H1 (cell line): ENCODE measurements at places on chromosomes 5 and 9. TPM values are rescaled to one million over a fixed set of nuclear protein-coding genes. Genes with fewer than 3 reads are reported as not detected.

Gene SPINK4
- not detected in 2 replicates for total RNA-seq

Gene ARID3C
- total RNA-seq = not detected in 2 replicates

Gene FGFR4
- 74.3 and 88.4 TPM in 2 replicates for total RNA-seq

Gene ZNF462
- total RNA-seq = 154 and 163 TPM in 2 replicates

Gene ZFP37
- 4.4 and 5.1 TPM in 2 replicates for total RNA-seq

Gene SLCO6A1
- total RNA-seq = 0.54 and 0.56 TPM in 2 replicates

Gene DND1
- 0.41 and 0.84 TPM in 2 replicates for total RNA-seq

Gene PCDHA5
- total RNA-seq = 0.52 and 0.76 TPM in 2 replicates

Gene RELL2
- 18.6 and 19.2 TPM in 2 replicates for total RNA-seq

Gene ADAMTS2
- 5.2 and 7.3 TPM in 2 replicates for total RNA-seq

Gene GIN1
- 7.0 and 7.1 TPM in 2 replicates for total RNA-seq

GRCh38 chr5:38756068-38756467 is 89.7 kb upstream of the OSMR start:
- no peaks in the 10 kb centered on the region for H3K4me1 ChIP-seq
- no peak overlapping the region for H3K27ac ChIP-seq
- no peaks in the 10 kb centered on the region for H3K36me3 ChIP-seq
- no peak overlapping the region for H3K4me3 ChIP-seq
- no peak for DNase-seq

DNA sequence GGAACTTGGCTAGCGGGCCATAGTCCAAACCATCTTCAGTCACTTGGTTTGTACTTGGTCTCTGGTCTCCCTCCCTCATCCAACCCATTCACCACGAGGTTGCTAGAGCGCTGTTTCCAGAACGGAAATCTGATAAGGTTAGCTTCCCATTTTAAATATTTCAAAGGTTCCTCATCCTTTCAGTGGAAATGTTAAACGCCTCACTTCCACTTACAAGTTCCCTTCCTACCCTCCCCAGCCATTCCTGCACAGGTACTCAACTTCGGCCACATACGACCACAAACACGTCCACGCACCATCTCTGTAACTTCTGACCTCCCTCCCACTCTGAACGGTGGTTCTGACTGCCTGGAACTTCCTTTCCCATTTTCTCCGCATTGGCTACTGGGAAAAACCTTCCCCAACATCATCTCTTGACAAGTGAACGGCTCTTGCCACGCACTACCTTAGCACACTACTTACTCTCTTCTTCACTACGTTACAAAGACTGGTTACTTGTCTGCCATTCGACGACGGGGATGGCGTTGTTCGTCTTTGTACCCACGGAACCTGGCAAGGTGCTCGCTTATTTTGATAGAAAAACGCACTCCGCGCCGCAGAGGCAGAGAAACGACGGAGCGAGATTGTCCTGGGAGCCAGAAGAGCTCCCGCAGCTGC is 629 bp downstream of the CCNH start:
- H3K27me3 ChIP-seq = no peaks in the 10 kb centered on the region
- peak overlapping the region; percentile 90 for H3K4me3 ChIP-seq
- H3K27ac ChIP-seq = peak overlapping the region; percentile 86
- DNase-seq = no peak
- peaks cover 36% of the 10 kb centered on the region for H3K36me3 ChIP-seq

GRCh38 chr5:128632264-128632663 is 94.2 kb upstream of the FBN2 start:
- H3K4me1 ChIP-seq = no peaks in the 10 kb centered on the region
- no peak overlapping the region for H3K4me3 ChIP-seq
- no peak overlapping the region for H3K27ac ChIP-seq
- DNase-seq = no peak
- no peaks in the 10 kb centered on the region for H3K36me3 ChIP-seq

DNA sequence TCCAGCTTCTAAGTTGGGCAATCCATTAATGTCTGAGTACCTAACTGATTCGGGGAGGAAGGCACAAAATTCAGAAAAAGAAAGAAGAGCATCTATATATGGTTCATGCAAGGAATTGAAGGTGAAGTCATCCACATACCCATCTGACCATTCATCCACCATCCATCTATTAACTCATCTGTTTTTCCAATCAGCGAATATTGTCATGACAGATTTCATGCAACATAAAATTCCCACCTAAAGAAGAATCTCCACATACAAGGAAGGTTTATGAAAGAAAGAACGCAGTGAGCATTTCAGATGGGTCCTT is 164.7 kb downstream of the GRIA1 start:
- H3K4me3 ChIP-seq = no peak overlapping the region
- no peak for DNase-seq
- no peaks in the 10 kb centered on the region for H3K27me3 ChIP-seq
- H3K27ac ChIP-seq = no peak overlapping the region

GRCh38 chr9:133701321-133701980 is 36.7 kb downstream of the SARDH start:
- no peak overlapping the region for H3K4me3 ChIP-seq
- H3K27me3 ChIP-seq = no peaks in the 10 kb centered on the region; the same call in 1 of the 2 replicates
- H3K27ac ChIP-seq = no peak overlapping the region
- no peak for DNase-seq
- peaks cover 13% of the 10 kb centered on the region; the same call in 1 of the 2 replicates for H3K4me1 ChIP-seq

DNA sequence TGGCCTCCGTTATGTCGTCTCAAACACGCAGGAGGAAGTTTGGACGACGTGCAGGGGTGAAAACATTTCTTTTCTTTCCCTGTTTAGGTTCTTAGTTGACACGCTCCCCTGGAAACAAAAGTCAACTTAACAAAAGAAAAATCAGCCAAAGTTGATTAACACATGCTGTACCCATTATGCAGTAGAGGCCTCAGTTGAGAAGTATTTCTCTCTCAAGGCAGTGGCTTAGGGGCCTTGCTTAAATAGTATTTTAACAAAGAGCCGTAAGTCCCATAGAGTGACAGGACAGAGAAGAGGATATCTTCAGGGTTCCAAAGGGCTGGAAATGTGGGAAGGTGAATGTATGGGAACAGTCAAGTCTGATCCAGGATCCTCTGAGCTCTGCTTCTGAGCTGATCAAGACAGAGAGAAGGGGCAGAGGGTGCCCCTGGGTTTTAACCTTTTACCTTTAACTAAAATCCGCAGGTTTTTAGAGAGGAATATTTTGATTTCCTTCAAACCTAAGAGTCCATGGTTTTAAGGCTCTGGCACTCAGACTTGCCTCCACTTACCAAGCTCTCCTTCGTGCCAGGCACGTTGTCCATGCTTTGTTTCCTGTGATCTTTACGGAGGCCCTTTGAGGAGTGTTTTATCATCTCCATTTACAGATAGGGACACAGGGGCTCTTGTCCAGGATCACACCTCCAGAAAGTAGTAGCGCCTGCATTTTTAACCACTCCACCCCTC is 629 bp upstream of the CD74 start:
- no peaks in the 10 kb centered on the region for H3K27me3 ChIP-seq
- H3K4me3 ChIP-seq = peak overlapping the region; percentile 56
- H3K27ac ChIP-seq = no peak overlapping the region
- DNase-seq = no peak

- no peaks in the 10 kb centered on the region for H3K36me3 ChIP-seq
- no peak overlapping the region for H3K4me3 ChIP-seq
- H3K27ac ChIP-seq = no peak overlapping the region
Measured at GRCh38 chr9:106383072-106383471, 479.9 kb upstream of the ZNF462 start.

- no peak for DNase-seq
- H3K27me3 ChIP-seq = no peaks in the 10 kb centered on the region
- no peaks in the 10 kb centered on the region for H3K4me1 ChIP-seq
- no peak overlapping the region for H3K27ac ChIP-seq
Measured at GRCh38 chr9:89052470-89053097, 61.3 kb downstream of the S1PR3 start.

DNA sequence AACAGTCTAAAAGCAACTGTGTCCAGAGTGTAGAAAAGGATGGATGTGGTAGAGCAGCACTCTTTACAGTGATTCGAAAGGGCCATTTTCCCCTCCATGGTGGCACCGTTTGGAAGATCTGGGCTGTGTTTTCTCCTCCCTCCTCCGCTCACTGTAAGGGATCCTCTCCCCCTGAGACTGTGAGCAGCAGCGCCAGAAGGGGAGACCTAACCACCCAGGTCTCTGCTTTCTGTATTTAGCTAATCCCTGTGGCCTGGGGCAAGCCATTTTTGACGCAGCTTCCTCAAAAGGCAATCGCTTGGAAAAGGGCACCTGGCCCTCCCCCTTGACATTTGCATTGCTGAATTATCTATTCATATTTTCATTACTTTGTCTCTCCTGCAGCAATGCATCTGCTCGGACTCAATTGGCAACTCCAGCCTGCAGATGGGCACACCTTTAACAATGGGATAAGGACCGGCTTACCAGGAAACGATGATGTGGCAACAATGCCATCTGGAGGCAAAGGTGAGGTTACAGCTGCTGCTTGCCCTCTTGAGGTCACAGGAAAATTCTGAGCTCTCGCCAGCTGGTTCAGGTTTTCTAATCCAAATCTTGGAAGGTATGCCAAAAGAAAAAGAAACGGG is 244.3 kb upstream of the WWC1 start:
- no peaks in the 10 kb centered on the region for H3K27me3 ChIP-seq
- H3K36me3 ChIP-seq = no peaks in the 10 kb centered on the region
- peak overlapping the region; percentile 33; the same call in 1 of the 2 replicates for H3K4me3 ChIP-seq
- peaks cover 9% of the 10 kb centered on the region for H3K4me1 ChIP-seq

DNA sequence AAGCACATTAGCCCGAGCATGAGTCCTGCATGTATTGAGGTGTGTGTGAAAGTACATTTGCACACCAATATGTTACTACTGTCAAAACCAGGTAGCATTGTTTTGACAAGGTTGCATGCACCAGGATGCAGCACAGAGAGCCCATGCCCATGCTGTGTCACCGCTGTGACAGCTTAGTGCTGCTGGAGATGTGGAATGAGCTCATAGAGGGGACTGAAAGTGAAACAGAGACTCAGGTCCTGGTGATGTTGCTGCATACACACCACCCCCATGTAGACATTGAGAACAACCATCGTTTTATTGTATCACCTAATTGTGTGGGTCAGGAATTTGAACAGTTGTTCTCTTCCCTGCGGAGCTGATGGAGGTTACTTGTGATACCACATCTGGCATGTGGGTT is 53.0 kb downstream of the GADD45G start:
- DNase-seq = no peak
- no peaks in the 10 kb centered on the region; the same call in 1 of the 2 replicates for H3K27me3 ChIP-seq
- H3K36me3 ChIP-seq = no peaks in the 10 kb centered on the region
- H3K4me3 ChIP-seq = no peak overlapping the region
- H3K27ac ChIP-seq = no peak overlapping the region
- peaks cover 8% of the 10 kb centered on the region for H3K4me1 ChIP-seq

DNA sequence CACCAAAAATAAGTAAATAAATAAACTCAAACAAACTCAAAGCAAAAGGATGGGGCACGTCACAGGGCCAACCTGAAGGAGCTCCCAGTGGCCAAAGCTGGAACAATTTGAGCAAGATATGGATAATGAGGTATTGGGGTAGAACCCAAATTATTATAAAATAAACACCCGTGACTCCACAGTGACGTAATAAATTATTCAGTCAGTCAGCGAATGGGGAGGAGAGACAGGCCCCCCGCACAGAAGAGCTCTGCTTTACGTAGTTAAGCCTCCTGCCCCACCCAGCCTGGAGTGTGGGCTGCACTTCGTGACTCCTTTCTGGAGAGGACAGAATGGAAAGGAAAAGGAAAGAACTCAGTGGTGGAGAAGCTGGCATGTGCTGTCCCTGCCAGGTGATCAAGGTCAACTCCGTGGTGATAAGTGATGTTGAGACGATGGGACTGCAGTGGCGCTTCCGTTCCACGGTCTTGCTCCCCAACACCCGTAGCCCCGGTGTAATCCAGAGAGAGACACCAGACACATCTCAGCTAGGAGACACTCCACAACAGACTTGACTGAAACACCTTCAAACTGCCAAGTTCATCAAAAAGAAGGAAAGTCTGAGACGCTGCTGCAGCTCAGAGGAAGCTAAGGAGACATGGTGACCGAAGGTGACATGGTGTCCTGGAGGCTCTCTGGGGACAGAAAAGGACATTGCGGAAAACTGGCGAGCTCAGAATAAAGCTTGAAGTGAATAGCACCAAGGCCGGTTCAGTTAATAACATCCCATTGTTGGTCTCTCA is 83.3 kb upstream of the COL5A1 start:
- no peak overlapping the region for H3K4me3 ChIP-seq
- H3K27me3 ChIP-seq = no peaks in the 10 kb centered on the region; the same call in 1 of the 2 replicates
- DNase-seq = no peak
- no peaks in the 10 kb centered on the region; the same call in 1 of the 2 replicates for H3K4me1 ChIP-seq
- H3K27ac ChIP-seq = no peak overlapping the region
- H3K36me3 ChIP-seq = no peaks in the 10 kb centered on the region

DNA sequence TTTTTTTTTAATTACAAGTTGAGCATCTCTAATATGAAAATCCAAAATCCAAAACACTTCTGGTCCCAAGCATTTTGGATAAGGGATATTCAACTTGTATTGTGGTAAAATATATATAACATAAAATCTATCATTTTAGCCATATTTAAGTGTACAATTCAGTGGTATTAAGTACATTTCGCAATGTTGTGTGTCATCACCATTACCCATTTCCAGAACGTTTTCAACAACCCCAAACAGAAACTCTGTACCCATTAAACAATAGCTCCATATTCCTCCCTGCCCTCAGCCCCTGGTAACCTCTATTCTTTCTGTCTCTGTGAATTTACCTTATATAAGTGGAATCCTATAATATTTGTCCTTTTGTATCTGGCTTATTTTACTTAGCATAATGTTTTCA is 24.9 kb downstream of the TICAM2 start:
- no peaks in the 10 kb centered on the region for H3K4me1 ChIP-seq
- H3K36me3 ChIP-seq = no peaks in the 10 kb centered on the region
- no peak overlapping the region for H3K27ac ChIP-seq
- H3K4me3 ChIP-seq = no peak overlapping the region
- no peak for DNase-seq

DNA sequence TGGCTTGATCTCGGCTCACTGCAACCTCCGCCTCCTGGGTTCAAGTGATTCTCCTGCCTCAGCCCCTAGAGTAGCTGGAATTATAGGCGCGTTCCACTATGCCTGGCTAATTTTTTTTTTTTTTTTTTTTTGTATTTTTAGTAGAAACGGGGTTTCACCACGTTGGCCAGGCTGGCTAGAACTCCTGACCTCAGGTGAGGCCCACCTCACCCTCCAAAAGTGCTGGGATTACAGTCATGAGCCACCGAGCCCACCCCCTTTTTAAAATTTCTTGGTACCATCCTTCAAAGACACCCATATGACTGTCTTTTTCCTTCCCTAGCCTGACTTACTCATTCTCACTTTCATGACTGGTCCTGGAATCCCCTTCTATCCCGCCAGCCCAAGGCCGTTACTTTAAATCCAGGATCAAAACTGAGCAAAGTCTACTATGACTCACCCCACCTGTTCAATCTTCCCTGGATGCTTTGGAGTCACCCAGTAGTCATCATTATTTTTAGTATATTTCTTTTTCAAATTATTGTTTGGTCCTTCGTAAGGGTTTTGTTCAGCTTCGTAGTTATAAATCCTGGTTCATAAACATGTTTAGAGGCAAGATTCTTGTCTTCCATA is 1.2 kb upstream of the TBCA start:
- H3K4me3 ChIP-seq = no peak overlapping the region
- H3K27ac ChIP-seq = no peak overlapping the region
- H3K36me3 ChIP-seq = no peaks in the 10 kb centered on the region
- H3K27me3 ChIP-seq = no peaks in the 10 kb centered on the region
